ENCODE measurements at places on chromosomes 12 and 14.

GRCh38 chr14:78164226-78164853 lies 5.8 kb upstream of the NRXN3 start:
- ATAC-seq, result no peak

DNA sequence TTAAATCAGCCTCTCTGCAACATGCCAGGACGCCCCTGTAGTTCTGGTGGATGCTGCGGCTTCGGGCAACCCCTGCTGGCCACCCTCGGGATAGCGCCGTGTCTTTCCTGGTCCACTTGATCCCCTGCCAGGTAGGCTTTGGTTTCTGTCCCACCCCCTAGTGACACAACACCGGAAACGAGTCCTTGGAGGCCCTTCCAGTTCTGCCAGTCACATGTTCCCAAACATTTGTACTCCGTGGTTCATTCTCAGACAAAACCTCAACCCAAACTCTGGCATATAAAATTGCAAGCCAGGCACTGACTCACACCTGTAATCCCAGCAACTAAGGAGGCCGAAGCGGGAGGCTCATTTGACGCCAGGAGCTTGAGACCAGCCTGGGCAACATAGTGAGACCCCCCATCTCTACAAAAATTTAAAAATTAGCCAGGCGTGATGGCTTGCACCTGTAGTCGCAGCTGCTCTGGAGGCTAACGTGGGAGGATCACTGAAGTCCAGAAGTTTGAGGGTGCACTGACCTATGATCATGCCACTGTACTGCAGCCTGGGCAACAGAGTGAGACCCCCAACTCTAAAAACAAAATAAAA lies 37.0 kb downstream of the RASAL1 start:
- ATAC-seq, result peak; percentile 86

DNA sequence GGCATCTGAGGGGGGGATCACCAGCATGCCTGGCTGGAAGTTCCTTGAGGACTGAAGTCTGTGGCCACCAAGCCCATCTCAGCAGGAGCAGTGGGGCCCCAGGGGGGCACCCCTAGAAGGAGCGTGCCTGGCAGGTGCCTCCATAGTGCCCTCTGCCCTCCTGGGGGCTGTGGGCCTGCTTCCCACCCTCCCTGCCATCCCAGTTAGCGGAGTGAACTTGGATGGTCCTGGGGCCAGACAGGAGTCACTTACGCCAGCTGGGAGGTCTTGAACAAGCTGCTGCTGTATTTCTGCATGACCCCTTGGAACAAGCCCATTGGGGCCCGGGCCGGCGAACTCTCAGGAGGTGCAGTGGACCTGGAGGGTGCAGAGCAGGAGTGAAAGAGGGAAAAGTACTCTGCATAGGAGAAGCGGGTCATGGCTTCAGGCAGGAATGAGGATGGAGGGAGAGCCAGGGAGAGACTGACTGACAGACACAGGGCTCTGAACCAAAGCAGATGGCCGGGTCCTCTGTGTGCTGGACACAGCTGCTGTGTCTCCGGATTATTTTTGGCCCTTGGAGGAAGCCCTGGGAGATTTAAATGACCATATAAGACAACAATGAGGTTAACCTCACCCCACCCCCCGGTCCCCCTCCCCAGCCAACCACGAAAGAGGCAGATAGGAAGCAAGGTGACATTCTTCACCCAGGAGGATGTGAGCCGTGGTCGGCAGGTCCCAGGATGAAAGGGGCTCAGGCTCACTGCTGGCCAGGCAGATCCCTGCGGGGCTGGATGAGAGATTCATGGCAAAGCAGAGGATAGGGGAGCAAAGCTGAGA lies 19.6 kb downstream of the ASB2 start:
- peak; percentile 39 for ATAC-seq

- no peak for ATAC-seq
Measured at GRCh38 chr14:102212356-102212755, 72.7 kb downstream of the WDR20 start.

- ATAC-seq, result no peak
Measured at GRCh38 chr14:55500219-55500701, 59.8 kb upstream of the TBPL2 start.

DNA sequence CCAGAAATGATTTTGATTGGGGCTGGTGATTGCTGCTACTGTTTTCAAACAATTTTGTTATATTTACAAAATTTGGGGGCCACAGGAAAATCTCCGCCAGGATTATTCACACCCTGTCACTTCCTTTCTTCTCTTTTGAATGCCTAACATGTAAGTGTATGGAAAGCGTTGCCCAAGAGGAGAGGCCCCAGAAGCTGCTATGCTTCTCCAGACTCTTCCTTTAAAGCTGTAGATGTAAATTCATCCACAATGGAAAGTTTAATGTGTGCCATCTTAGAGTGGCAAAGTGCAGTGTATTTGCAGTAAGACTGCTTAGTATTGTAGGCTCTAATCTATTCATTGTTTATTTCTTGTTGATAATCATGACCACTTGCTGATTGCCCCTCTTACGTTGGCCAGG lies 136.7 kb upstream of the LRIG3 start:
- no peak for ATAC-seq

- no peak for ATAC-seq
Measured at GRCh38 chr12:85000729-85001128, 35.3 kb downstream of the TSPAN19 start.

Measured in gastroesophageal sphincter (tissue), 4 donors.